Caco-2 (cell line): ENCODE measurements at places on chromosomes 5 and 9.

- no peak for DNase-seq
Observed at GRCh38 chr5:61431923-61432620, 100.0 kb downstream of the ZSWIM6 start.

GRCh38 chr5:179304466-179304865 lies 40.8 kb downstream of the ADAMTS2 start:
- no peak for DNase-seq

DNA sequence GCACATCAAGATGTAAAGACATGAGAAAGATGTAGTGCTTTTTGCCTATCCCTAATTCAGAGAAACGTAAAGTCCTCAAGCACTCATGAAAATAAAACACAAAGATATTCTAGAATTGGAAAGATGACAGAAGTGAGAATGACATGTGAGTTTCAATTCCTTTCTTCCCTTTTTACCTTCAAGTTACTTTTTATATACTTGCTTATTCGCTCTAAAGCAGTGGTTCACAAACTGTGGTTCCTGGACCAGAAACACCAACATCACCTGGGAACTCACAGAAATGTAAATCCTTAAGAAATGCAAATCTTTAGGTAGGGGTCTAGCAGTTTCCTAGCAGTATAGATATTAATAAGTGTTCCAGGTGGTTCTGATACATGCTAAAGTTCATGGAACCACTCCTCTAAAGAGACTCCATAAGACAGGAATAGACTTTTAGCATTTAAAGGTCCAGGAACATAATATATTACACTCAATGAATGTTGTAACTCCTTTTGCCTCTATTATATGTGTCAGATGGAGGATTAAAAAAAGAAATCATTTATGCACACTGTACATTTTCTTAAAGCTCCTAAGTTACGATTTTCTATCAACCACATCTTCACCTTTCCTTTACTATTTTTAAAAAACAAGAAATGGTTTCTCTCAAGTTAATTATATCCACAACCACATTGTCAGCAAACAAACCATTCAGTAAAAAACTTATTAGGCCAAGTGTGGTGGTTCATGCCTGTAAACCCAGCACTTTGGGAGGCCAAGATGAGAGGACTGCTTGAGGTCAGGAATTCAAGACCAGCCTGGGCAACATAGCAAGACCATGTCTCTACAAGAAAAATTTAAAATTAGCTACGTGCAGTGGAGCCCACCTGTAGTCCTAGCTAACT lies 39.9 kb downstream of the ERP44 start:
- no peak for DNase-seq

- no peak for DNase-seq
Observed at GRCh38 chr9:14348123-14348372, 34.1 kb upstream of the NFIB start.

DNA sequence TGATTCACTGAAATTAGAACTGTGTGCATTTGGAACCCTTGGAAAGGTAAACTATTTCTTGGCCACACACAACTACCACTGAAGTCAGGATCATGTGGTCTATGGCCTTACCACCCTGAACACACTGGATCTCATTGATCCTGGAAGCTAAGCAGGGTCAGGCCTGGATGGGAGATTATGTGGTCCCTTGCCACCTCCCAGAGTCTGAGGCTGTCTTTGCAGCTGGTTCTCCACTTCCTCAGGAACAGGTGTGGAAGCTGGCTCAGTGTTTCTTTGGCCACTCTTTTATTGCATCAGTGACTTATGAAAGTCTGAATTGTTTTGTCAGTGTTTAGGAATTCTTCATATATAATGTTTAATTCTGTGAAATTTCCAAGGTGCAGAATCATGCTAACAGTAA lies 89.2 kb downstream of the TEK start:
- no peak for DNase-seq

DNA sequence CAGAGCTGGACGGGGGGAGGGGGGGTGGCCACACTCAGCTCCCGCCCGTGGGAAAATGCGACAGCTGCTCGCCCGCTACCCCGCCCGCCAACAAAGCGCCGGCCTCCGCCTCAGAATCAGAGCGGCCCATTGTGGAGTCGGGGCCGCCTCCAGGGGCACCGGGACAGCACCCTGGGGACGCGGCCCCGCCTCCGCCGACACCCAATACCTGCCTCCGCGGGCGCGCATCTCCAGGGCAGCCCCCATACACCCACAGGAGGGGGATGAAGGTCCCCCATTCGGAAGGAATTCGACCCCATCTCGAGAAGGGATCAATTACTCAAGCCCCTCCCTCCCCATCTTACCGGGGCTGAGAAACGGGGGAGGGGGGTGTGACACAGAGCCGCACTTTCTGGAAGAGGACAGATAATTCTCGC lies 1.3 kb downstream of the NOTCH1 start:
- DNase-seq, result no peak

GRCh38 chr5:38921174-38921573 lies 75.4 kb downstream of the OSMR start:
- no peak for DNase-seq

- no peak for DNase-seq
Observed at GRCh38 chr5:135056316-135057030, 22.4 kb upstream of the PITX1 start.

- DNase-seq, result peak; percentile 62
Observed at GRCh38 chr5:95731571-95732554, 727 bp downstream of the RHOBTB3 start.

GRCh38 chr9:130245474-130245873 lies 20.1 kb upstream of the HMCN2 start:
- peak; percentile 9 for DNase-seq

DNA sequence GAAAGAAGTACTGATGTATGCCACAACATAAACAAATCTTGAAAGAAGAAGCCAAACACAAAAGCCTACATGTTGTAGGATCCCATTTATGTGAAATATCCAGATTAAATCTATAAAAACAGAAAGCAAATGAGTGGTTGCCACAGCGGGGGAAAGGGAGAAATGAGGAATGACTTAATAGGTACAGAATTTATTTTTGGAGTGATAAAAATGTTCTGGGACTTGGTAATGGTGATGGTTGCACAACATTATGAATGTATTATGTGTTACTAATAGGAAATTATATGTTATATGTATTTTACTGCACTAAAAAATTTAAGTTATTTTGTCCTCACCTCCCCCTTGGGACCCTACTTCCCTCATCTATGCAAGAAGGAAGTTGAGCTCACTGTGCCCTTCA lies 16.4 kb upstream of the TTC1 start:
- no peak for DNase-seq

DNA sequence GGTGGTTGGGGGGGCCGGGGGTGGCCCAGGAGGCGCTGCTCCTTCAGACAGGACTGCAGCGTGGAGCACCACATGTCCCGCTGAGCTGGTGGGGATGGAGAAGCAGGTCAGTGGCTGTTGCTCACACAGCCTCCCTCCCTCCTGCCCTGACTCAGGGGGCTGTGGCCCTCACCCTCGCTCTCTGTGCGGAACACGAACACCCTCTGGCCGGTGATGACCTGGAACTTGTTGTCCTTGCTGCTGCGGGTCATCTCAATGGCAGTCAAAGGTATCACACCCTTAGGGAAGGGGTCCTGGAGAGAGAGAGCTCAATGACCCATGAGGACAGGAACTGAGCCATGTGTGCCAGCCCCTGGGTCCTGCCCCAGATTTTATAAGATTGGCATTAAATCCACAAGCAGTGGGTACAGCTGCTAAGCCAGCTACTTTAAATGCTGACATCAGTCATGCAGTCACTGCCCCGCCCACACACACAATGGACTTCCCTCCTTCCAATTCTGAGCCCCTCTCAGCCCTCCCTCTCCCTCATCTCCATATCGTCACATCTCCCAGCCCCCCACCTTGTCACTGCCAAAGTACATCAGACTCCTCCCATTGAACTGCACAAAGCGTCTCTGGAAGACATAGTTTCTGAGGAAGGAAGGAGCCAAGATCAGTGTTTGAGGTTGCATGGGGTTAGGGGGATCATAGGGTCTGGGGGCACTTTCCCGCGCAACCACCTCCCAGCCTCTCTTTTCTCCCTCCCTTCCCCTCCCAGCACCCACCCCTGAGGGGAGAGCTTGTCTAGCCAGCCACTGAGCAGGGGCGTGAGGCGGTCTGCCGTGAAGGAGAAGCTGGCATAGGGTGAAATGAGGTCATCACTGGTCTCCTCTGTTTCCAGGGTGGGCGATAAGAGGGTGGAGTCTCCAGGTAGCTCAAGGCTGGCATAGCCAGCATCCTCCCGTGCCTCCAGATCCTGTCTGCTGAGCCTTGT lies 8.9 kb downstream of the ARAP3 start:
- DNase-seq, result no peak

- peak; percentile 47 for DNase-seq
Observed at GRCh38 chr5:76175051-76175666, 92.0 kb downstream of the SV2C start.
